ENCODE measurements at places on chromosomes 7 and 10.

DNA sequence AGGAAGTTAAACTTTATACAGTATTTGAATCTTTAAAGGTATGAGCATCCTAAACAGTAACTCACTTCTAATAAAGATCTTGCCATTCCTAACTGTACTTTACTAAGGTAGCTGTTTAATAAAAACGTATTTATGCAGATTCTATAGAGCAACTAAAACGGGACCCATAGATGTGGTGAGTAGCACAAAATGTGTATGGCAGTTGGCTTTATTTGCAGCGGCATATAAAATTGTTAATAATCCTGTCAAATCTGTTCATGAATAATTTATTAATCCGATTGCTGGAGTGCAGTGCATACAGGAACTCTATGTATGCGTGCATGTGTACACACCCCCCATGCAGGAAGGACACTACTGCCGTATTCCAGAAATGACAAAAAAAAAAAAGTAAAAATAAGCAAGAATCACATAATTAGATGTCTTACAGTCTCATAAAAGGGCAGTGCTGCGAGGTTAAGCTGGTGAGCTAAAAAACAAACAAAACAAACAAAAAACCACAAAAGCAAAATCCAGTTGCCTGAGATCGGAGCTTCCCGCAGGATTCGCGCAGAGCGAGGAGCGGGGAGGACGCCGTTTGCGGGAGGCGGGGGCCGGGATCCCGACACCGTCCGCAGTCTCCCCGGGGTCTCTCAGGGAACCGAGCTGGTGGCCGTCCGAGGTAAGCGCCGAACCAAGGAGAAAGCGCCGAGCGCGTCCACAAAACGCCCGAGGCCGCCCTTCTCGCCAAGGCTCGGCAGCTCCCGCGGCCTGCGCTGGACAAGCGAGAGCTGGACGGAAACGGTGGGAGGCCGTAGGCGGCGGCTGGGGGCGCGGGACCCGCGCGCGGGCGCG, 518 bp upstream of the COMMD3 start:
- peak; percentile 42 for DNase-seq

DNA sequence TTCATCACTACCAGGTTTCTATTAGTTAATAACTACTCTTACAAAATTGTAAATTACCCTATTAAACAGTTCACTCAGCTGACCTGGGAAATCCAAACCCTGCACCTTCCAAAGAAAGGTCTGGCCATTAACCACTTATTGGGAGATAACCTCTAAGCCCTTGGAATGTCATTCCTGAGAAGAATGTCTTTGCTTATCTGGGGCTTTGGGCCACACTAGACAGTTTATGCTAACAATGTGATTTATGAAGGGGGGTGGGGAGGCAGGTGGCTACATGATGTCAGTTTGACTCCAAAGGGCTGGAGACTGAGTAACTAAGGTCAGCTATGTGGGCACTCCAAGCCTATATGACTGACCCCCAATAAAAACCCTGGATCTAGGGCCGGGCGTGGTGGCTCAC, 50.7 kb downstream of the AKR1D1 start:
- no peak for DNase-seq

DNA sequence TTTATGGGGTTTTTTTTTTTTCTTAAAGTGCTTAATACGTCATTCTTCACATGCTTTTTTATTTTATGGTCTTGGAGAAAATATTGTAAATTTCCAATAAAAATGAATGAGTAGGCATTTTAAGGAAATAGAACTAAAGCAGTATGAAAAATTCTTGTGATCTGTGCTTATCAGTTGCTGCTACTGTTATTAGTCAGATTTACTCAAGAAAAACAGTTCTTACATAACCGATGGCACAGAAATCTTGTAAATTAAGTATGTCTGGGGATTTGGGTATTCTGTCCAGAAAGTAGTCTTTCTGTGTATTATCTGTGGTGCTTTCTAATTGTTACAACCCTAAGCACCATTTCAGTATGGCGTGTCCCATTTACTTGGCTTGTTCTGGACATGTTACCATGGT, 64.7 kb downstream of the LRGUK start:
- no peak for DNase-seq

GRCh38 chr7:103751311-103751880, 238.1 kb downstream of the RELN start:
- peak; percentile 10 for DNase-seq

GRCh38 chr7:78499971-78500370, 701.4 kb downstream of the PHTF2 start:
- DNase-seq = no peak

DNA sequence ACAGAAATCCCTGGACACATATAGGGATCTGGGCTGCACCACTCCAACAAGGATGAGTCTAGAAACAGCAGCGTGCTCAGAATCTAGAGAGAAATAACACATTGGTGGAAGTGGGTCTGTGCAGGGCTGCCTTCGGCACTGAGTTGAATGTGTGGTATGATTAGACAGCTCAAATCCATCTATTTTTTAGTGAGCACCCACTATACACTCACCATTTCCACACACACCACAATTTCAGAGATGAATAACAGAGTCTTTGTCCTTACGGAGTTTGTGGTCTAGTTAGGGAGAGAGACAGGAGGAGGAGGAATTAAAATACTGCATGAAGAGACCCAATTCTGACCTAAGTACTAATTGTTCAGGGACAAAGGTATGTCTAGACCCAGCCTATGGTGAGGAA, 44.2 kb downstream of the JAZF1 start:
- DNase-seq = no peak

DNA sequence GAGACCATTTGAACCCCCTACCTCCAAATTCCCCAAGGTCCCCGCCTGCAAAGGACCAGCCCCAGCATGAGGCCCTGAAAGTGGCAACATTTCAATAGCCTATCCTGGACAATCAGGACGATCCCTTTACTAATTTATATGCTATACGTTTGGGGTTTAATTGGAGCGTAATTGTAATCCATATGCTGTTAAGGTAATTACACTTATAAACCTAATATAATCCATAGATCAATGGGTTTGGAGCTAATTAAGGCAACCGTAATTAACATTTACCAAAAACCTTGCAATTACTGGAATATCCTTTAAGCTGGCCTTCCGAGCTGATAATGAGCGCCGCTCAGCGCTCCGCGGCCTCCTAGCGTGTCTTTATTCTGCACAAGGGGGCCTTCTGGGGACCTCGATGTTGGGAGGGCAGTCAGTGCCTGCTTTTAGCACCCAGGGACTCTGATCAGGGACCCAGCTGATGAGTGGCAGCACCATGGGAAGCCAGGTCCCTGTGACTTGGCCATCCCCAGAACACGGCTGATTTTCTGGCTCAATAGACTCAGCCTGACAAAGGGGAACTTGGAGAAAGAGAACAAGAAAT, 91.2 kb downstream of the LHPP start:
- DNase-seq = no peak

- DNase-seq = no peak
Measured at GRCh38 chr7:1681581-1681980, 11.5 kb downstream of the ELFN1 start.

DNA sequence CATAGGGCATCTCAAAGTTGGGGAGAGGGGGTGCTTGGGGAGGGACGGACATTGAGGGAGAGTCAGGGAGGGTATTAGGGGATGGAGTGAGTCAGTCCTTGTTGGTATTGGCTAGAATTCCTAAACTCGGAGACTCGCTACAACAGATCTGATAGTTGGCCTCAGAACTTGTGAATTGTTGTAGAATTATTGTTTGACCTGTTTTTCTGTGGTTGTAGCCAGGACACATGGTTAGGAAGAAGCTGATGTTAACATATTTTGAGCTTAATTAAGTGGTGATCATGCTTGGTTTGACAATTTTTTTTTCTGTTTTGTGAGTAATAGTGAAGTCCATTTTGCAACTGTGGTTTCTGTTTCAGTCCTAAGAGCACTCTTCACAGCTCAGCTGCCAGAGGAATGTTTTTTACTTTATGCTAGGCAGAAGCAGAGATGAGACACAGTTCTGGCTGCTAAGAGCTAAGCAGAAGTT, 1190.3 kb upstream of the C7orf33 start:
- DNase-seq = no peak

DNA sequence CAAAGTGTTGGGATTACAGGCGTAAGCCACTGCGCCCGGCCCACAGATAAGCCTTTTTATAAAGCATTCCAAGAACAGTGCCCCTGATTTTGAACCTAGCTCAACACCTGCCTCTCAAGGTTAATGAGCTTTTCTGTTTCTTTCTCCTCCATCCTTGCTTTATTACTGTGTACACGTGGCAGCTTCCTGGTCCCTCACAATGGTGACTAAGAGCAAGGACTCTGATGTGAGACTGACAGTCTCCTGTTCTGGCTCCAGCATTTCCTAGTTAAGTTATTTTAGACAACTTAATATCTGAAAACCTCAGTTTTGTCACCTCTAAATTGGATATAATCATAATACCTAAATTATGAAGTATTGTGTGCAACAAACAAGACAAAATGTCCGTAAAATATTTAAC, 9.9 kb downstream of the HABP2 start:
- no peak for DNase-seq

- DNase-seq = no peak
Measured at GRCh38 chr10:112208997-112209396, 25.4 kb upstream of the GPAM start.

DNA sequence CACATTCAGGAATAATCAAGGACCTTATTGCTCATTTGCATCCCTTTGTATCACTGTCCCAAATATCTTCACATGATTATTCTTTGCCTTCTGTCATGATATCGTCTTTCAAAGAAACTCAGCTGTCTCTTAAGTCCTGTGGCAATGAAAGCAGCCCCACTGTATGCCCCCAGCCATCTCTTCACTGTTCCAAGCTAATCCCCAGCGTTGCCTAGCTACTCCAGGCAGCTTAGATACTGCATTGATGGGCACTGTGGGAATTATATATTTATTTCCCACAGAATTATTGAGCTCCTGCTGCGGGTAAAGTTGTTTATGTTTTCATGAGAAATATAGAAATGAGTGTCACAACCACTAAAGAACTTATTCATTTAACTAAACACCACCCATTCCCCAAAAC, 38.8 kb downstream of the SND1 start:
- no peak for DNase-seq

DNA sequence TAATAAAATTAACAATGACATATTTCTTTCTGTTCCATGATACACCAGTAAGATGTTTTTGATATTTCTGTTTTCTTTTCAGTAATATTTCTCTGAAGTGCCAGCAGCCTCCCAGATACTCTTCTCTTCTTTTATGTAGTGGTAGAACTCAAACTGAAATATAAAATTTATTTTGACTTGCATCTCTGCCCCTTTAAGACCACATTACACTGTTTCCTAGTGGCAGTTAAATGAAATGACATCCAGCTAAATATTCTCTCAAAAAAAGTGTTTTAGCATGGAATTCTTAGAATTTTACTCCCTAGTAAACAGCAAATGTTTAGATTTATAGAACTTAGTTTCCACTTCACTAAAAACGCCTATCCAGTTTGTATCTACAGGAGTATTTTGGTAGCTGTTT, 237.2 kb upstream of the MTPN start:
- DNase-seq = no peak

DNA sequence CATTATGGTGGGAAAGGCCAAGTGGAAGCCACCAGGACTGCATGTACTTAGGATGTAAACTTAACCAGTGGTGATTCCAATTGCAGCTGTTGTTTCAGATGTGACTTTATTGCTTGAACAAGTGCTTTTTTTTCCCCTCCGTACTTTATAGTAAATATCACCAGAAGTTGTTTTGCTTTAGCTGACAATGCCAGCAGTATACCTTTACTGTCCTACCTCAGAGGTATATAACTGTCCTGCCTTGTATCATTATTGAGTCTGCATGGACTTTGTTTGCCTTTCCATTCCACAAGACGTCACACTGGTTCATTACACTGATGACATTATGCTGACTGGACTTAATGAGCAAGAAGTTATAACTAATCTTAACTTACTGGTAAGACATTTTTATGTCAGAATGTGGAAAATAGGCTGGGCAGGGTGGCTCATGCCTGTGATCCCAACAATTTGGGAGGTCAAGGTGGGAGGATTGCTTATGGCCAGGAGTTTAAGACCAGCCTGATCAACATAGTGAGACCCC, 77.1 kb upstream of the RAB18 start:
- DNase-seq = no peak

DNA sequence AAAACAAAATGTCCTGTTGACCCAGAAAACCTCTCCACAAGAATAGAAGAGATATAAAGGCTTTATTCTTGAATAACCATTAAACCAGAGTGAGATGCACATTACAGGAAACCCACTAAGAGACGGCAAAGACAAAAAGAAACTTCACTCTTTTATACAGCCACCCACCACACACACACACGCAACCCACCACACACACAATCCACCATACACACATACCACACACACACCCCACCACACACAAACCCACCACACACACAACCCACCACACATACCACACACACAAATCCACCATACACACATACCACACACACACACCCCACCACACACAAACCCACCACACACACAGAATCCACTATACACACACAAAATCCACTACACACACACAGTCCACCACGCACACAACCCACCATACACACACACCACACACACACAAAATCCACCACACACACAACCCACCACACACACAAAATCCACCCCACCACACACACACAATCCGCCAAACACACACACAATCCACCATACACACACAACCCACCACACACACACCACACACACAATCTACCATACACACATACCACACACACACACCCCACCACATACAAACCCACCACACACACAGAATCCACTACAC, 9.5 kb upstream of the REPIN1 start:
- DNase-seq = no peak

DNA sequence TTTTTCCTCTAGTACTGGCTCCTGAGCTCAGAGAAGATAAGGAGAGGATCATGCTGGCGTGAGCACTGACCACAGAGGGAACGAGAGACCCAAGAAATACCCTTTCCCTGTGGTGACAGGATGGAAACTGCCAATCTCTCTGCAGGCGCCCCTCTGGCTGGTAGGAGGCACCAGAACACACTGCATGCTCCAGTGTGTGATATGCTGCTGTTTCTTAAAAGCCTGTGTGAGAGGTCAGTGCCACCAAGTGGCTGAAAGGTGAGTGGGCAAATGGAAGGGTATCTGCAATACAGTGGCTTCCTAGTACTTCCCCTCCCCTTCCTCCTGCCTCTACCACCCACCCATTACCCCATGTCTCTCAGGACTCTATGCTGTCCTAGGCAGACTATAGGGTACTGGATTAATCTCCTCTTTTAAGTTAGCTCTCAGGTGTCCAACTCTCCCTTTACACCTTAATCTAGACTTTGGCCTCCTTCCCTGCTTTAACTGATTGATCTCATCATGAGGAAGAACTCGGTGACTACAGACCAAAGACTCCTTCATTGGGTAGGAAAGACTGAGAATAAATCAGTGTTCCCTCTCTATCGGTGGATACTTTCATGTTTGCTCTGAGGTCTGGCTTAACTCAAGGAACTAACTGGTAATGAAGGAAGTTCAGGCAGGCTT, 283.6 kb downstream of the ADRA2A start:
- peak; percentile 38 for DNase-seq

Measured in NCI-H446 treated with DMSO at 0.1 percent for 48 hours (cell line).